HCT116 (cell line): ENCODE measurements at places on chromosomes 11 and 22. TPM values are rescaled to one million over a fixed set of nuclear protein-coding genes. Genes with fewer than 3 reads are reported as not detected.

The IL18 gene
- 112 TPM for total RNA-seq

The CARD16 gene
- not detected for total RNA-seq

The KCNA4 gene
- not detected for total RNA-seq

The ARRB1 gene
- 24.2 TPM for total RNA-seq

The EXPH5 gene
- total RNA-seq = 18.3 TPM

The ACR gene
- total RNA-seq = 1.5 TPM

The OR2AG2 gene
- 0.07 TPM for total RNA-seq

The CXCR5 gene
- not detected for total RNA-seq

The UCP2 gene
- 20.4 TPM for total RNA-seq

The LRRC32 gene
- 0.54 TPM for total RNA-seq

The BTG4 gene
- total RNA-seq = not detected

The NPAS4 gene
- total RNA-seq = not detected

The TNNI2 gene
- not detected for total RNA-seq

The LRRN4CL gene
- 0.71 TPM for total RNA-seq

The INS gene
- 0.44 TPM for total RNA-seq

The ZC3H12C gene
- total RNA-seq = 10.2 TPM

The OR52A1 gene
- not detected for total RNA-seq

The PANX3 gene
- not detected for total RNA-seq

The CTNND1 gene
- total RNA-seq = 157 TPM

The OR56A1 gene
- total RNA-seq = not detected

The SLC25A22 gene
- 62.0 TPM for total RNA-seq

The OR4A16 gene
- total RNA-seq = not detected

The TRPM5 gene
- 0.07 TPM for total RNA-seq

The OR8D1 gene
- not detected for total RNA-seq

The AIFM3 gene
- total RNA-seq = 9.7 TPM

The PELI3 gene
- 12.8 TPM for total RNA-seq

The APOA5 gene
- total RNA-seq = 0.12 TPM

The ASRGL1 gene
- 27.6 TPM for total RNA-seq

The ASCL2 gene
- not detected for total RNA-seq

The RBX1 gene
- total RNA-seq = 51.2 TPM

The POU2AF3 gene
- total RNA-seq = not detected
